Central memory CD4-positive, alpha-beta T cell (primary cell): ENCODE measurements at places on chromosomes 6 and 20.

GRCh38 chr6:49202924-49203536, 260.0 kb downstream of the MMUT start:
- DNase-seq: no peak

DNA sequence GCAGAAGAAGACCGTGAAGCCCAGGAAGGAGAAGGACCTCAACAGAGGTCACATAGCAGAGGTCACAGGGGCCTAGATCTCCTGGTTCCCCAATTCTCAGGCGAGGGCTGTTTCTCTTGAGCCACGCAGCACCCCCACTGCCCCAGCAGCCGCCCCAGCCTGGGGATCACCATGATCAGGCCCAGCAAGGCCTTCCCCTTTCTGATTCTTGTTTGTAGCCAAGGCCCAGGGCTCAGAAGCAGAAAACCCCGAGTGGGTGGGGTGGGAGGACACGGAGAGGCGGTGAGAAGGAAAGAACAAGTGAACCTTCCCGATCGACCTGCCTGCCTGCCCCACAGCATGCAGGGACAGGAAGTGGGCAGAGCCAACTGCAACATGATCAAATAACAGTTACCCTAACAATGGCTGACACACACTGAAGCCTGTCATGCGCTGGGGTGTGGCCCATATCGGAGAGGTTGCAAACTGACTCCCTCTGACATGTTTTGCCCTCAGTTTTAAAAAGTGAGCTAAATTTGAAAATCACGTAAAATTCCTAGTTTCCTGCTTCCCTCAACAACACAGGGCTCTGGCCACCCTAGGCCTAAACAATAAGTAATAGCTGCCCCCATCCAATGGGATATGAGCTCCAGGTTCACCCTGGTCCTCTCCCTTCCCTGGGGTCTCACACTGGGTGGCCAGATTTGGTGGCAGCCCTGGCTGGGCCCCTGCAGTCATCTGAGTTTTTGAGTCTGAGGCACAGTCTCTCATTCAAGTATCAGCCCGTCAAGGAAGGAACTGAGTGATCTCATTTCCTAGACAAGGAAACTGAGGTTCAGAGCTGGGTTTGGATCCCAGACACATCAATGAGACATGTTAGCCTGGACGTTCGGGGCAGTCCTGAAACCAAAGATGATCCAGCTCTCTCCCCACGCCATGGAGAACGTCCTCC, 6.5 kb downstream of the PEDS1 start:
- DNase-seq: peak; percentile 83

GRCh38 chr20:57259938-57260921, 6.2 kb downstream of the BMP7 start:
- no peak for DNase-seq

- DNase-seq: peak; percentile 15
Measured at GRCh38 chr20:52190437-52191131, 995 bp downstream of the ZFP64 start.

- DNase-seq: no peak
Measured at GRCh38 chr6:96468681-96469224, 52.9 kb upstream of the UFL1 start.

DNA sequence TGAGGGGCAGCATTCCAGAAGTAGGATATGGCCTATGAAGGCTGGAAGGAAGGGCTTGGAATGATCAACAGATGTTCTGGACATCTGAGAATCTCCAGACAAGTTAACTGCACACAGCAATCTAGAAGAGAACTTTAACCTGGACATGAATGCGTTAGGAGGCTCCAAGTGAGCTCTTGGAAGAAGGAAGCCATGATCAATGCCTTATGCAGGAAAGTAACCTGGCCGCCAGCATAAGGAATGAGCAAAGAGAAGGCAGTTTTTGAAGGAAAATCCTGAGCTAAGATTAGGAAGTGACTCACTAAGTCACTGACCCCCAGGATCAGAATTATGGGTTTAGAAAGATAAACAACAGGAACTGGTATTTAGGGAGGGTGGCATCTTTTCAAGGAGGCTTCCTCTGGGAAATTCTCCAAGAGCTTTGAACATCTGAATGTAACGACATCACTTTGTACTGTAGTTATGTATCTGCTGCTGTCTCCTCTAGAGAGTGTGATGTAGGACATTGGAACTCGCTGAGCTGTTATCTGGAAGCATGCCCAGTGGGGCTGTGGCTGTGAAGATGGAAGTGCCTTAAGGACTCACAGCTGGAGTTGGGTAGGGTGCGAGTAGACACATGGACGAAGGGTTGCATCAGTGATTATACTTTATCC, 236.8 kb downstream of the PACRG start:
- DNase-seq: no peak

GRCh38 chr6:42598300-42598699, 34.5 kb downstream of the UBR2 start:
- DNase-seq: no peak

DNA sequence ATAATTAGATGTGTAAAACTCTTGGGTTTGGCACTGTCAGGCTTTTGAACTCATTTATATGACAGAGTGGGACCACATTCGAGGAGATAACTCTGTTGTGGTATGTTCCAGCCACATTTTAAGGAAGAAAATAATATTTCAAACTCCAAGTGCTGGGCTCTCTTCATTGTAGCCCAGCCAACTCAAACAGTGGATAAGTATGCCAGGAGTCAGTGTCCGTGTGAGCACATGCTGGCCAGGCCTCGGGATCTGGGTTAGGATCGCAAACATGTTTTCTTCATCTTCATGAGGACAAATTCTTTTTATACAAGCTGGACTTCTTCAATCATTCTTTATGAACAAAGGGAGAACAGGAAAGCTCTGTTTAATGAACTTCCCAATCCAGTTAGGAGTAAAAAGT, 497.5 kb downstream of the MAFB start:
- no peak for DNase-seq

- DNase-seq: no peak
Measured at GRCh38 chr20:52751571-52751970, 220.6 kb upstream of the TSHZ2 start.

GRCh38 chr6:4790158-4790899, 14.1 kb downstream of the CDYL start:
- DNase-seq: no peak

DNA sequence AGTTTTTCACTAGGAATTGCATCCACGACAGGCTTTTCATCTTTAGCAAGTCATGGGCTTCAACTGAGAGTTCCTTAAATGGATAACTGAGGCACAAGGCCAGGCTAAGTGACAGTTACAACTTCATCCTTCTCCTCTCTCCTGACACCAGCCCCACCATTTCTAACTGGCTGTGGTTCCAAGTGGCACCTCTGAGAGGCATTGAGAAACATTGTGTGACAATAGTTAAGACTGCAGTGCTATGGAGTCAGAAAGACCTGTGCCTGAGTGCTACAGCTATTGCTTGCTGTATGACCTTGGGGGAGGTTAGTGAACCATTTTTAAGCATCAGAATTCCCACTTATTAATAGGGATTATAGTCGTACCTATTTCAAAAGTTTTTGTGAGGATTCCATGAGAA, 26.2 kb upstream of the MLIP start:
- DNase-seq: no peak

GRCh38 chr6:138640028-138640427, 133.5 kb upstream of the CCDC28A start:
- DNase-seq: no peak

DNA sequence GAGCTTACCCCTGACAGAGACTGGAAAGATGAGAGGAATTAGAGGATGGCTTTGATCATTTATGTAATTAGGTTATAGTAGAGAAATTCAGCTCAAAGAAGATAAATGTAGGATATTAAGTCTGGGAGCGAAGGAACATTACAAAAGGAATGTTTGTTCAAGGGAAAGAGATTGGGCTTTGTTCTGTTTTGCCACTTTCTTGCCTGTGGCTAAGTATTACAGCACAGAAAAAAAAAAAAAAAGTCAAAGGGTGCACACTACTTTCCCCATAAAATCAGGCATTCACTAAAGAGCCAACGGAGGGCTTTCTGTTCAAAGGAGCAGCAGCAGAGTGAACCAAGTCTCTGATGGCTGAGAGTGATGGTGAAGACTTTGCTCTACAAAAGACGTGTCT, 5.0 kb upstream of the HDDC2 start:
- no peak for DNase-seq

- DNase-seq: no peak
Measured at GRCh38 chr20:50372770-50373088, 137.5 kb upstream of the PTPN1 start.

DNA sequence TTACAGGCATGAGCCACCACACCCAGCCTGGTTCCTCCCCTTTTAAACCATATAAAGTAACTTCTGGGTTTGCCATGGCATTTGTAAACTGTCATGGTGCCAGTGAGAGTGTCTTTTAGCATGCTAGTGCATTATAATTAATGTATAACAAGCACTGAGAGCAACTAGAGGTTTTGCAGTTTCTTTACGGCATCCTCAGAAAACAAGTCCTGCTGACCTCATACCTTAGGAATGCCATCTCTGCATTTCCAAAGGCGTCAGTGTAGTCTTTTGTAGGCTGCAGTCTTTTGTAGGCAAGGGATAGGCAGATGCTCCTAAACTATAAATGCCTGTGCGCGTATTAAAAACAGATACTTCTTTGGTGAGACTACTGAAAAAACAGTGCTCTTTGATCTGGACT, 75.0 kb upstream of the EZR start:
- no peak for DNase-seq

GRCh38 chr6:12162213-12162612, 127.9 kb upstream of the EDN1 start:
- DNase-seq: no peak
